ENCODE measurements at places on chromosomes 6 and 20.
A peak's percentile ranks its signal among the peaks of the same experiment; 100 is the strongest.

GRCh38 chr6:35177596-35177995 lies 36.2 kb upstream of the SCUBE3 start:
- DNase-seq, result no peak

GRCh38 chr20:23702021-23702420 lies 13.2 kb upstream of the CST4 start:
- DNase-seq, result no peak

DNA sequence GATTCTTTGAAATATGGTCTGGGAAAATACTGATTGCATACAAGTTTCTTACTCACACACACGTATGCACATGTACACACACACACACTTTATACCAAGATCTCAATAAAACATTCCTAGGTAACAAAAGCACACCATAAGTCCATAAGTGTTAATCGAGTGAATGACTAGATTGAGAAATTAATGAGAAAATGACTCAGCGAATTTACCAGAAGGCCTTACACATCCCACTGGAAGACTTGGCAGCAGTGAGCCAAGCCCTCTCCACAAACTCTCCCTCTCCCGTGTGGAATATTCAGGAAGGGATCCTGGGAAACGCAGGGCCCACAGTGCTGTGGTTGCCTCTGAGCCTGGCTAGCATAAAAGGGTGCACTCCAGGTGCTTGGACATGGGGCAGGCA lies 227.2 kb downstream of the LY86 start:
- no peak for DNase-seq

GRCh38 chr6:2055911-2056310 lies 189.5 kb downstream of the GMDS start:
- DNase-seq, result no peak

- peak; percentile 26 for DNase-seq
These were observed 259.6 kb upstream of the EPHA7 start for GRCh38 chr6:93678841-93679454.

DNA sequence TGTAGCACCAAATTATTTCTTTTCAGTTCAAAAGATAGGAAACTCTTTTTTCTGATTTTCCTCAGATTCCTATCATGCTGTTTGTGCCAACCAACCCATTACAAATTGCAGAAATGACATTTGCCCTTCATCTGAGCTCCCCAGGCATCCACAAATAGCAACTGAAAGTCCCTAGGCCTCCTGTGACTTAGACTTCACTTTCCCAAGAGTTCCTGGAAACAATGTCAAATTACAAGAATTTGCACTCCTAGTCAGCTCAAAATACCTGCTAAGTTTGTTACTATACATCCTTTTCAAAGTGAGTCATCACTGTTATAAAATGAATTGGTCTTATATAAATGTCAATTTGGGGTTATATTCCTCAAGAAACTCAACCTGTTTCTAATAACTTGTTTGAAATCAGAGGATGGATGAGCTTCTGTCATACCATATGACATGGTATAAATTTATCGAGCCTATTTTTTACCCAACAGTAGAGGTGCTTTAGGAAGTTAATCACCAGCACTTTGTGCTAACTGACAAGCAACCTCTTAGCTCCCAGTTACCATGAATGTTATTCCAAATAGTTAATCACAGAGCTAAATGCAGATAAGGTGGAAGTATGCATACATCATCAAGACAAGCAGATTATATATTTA lies 256.5 kb downstream of the HACE1 start:
- DNase-seq, result no peak

- no peak for DNase-seq
These were observed 87.0 kb upstream of the OLIG3 start for GRCh38 chr6:137581019-137581707.

DNA sequence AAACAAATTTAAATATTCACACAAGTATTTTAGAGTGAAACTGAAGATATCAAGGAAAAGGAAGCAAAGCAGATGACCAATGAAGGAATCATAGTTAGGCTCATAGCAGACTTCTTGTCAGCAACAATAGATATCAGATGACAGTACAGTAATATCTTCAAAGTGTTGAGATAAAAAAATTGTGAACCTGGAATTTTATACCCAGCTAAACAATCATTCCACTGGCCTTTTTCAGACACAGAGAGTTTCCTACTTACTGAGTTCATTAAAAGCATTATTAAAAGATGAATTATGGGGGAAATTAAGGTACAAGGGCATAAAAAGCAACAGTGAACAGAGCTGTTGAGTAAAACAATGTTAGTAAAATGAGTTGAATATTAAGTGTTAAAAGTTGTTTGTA lies 254.6 kb downstream of the UST start:
- no peak for DNase-seq

DNA sequence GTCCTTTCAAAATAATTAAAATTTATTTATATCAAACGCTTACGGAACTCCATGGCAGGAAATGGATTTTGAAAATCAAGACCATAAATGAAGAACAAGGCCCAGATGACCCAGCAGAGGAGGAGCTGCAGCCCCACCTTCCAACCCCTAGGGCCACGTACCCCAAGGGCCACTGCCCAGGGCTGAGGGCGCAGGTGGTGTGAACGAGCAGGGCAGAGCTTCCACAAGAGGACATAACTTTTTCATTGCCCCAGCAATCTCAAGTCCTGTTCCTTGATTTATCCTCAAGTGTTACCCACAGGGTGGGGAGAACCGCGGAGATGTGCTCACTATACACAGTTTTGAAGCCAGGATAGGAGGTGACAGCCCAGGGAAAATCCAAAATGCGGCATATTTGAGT lies 42.8 kb downstream of the PSMG4 start:
- no peak for DNase-seq

- no peak for DNase-seq
These were observed 199.2 kb upstream of the NT5E start for GRCh38 chr6:85250586-85251220.

DNA sequence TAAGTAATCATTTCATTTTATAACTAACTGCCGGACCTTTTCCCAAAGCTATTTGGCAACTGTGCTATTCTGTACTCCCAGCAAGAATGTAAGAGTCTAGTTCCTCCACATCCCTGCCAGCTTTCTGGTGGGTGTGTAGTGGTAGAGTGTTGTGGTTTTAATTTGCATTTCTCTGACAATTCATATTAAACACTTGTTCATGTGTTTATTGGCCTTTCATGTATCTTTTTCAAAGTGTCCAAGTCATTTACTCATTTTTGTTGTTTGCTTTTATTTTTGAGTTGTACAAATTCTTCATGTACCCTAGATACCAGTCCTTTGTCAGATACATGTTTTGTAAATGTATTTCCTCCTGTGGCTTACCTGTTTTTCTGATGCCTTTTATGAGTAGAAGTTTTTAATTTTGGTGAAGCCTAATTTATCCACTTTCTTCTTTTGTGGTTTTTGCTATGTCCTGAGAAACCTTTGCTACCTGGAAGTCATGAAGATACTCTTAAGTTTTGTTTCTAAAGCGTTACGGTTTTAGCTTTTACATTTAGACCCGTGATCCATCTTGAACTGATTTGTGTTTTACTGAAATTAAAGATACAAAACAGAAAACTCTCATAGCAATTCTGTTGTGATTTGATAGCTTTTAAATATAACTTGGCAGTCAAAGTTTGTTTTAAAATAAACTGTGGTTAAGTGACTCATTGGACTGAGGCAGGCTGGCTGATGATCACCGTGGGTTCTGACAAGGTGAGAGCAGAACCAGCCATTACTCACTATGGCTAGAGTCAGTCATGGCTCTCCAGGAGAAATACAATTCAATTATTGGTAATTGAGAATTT lies 8.0 kb downstream of the MYLIP start:
- no peak for DNase-seq

- DNase-seq, result no peak
These were observed 767.3 kb downstream of the TFAP2A start for GRCh38 chr6:9647599-9647998.

DNA sequence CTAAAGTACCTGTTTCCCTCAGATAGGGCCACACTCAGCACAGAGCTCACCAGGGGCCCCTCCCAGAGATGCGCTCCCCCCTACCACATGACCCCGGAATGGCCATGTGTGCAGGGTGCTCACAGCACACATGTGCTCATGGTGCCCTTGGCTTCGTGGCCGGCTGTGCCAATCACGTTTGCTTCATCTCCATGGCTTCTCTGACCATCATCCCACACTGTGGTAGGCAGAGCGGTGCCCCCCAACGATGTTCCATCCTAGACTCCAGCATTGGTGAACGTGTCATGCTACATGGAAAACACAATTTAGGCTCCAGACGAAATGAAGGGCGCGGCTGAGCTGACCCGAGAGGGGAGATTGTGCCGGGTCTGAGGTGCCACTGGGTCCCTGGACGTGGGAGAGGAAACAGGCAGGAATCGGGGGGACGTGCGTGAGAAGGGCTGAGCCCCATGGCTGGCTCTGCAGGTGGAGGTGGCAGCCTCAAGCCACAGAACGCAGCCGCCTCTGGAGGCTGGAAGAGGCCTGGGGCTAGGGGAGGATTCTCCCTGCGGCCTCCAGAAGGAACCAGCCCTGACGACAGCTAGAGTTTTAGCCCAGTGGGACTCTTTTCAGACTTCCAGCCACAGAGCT lies 126.5 kb downstream of the DLL1 start:
- no peak for DNase-seq
